Hematopoietic multipotent progenitor cell treated with erythropoietin and hydrocortisone succinate and interleukin-3 and kit ligand, for 17 days (in vitro differentiated cells): ENCODE measurements at places on chromosomes 11 and 22.
A peak's percentile ranks its signal among the peaks of the same experiment; 100 is the strongest.

DNA sequence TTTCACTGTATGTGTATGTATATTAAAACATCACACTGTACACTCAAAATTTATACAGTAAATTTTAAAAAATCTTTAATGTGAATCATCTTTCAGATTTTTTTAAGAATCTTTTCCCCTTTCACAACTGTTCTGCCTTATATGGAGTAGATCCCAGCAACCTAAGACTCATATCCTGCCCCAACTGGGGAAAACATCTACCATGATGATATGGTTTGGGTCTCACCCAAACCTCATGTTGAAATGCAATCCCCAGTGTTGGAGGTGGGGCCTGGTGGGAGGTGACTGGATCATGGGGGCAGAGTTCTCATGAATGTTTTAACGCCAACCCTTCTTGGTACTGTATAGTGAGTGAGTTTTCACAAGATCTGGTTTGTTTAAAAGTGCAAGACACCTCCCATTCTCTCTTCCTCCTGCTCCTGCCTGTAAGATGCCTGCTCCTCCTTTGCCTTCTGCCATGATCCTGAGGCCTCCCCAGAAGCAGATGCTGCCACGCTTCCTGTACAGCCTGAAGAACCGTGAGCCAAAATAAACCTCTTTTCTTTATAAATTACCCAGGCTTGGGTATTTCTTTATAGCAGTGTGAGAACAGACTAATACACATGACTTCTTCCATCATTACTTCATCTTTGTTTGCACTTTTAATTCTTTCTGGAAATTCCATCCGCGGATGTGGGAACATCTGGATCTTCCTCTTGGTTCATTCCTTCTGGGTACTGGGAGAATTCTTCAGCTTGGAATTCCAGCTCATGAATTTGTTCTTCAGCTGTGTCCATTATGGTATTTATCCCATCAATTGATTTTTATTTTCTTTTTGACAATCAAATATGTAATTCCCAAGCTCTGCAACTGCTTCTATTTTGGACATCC lies 36.9 kb downstream of the LINC01488 start:
- no peak for DNase-seq

DNA sequence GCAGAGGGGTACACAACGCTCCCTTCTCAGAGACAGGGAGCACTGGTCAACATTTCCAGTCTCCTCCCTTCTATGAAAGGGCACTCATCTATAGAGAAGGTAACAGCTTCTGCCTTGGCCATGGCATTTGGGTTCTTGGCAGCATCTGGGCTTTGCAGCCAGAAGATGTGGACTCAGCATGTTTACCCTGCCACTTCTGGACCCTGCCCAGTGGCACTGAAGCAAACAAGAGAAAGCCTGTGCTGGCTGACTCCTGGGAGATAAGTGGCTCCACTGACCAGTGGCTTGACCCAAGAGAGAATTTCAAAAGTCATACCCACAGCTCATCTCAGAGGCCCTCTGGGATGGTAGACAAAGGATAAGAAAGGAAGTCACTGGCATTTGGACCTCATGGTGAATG lies 8.0 kb downstream of the CSNK2A3 start:
- DNase-seq: no peak

GRCh38 chr11:127888386-127888785 lies 699.0 kb downstream of the ETS1 start:
- DNase-seq: no peak

DNA sequence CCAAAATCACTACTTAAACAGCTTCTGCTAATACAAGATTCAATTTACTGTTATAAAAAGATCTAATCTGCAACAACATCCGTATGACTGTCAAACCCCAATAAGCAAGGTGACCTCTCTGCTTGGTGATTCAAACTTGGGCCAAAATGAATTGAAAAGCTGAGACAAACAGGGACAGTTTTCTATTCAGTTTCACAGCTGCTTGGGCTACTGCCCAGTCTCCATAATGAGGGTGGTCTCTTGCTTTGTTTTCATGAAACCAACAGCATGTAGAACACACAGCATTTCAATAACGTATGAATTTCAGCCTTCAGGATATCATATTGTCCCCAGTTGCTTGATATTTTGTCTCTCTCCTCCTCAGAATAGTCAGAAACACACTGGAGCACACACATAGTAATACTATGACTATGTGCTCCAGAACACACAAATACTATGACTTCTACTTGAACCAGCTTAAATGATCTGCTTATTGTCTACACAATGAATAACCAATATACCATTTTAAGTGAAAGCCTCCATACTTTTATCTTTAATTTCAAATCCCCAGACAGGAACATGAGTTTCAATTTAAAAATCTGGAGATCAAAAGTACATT lies 285.0 kb downstream of the TTC28 start:
- no peak for DNase-seq

DNA sequence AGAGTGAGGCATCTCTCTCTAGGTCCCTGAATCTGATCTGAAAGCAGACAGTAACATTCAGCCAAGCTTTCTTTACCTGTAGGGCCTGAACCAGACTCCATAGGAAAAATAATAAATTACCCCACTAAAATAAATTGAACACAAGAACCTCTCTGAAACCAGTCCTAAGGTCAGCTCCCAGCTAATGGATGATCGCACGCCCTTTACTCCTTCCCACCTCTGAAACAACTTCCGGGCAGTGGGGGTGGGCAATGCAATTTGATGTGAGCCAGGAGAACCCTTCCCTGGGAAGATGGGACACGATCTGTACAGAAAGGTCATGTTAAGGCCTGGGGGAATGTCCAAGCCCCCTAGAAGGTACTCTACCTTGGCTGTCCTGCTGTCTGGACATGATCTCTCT lies 71.2 kb downstream of the MICAL3 start:
- DNase-seq: no peak

GRCh38 chr22:49431551-49431950 lies 396.1 kb downstream of the BRD1 start:
- DNase-seq: no peak

- no peak for DNase-seq
Measured at GRCh38 chr11:17185938-17186337, 21.8 kb downstream of the PIK3C2A start.

DNA sequence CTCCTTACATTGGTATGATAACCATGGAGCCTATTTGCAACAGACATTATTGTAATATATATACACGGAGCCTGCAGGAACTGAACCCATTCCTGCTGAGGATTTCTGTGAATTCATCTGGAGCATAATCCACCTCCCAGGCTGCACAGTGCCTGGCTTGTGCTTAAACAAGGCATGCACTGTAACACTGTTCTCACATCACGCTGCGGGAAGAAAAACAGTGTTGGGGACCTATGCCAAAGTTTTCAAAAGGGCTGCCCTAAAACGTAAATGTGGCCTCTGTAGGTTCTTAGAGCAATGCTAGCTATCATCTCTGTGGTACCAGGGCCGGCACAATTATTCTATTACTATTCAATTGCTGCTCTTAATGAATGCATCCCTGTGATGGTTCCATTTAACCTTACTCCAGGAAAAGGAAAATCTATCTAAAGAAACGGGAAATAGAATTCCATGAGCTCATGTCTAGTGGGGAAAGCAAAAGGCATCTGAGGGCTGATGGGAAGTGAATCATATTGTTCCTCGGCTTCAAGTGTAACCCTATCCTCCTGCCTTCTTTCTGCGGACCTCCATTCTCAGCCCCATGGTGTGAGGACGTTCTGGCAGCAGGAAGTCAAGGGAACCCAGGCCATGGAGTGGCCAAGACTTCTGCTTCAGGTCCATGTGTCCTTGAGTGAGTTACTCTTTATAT lies 525.5 kb downstream of the SOX6 start:
- no peak for DNase-seq

DNA sequence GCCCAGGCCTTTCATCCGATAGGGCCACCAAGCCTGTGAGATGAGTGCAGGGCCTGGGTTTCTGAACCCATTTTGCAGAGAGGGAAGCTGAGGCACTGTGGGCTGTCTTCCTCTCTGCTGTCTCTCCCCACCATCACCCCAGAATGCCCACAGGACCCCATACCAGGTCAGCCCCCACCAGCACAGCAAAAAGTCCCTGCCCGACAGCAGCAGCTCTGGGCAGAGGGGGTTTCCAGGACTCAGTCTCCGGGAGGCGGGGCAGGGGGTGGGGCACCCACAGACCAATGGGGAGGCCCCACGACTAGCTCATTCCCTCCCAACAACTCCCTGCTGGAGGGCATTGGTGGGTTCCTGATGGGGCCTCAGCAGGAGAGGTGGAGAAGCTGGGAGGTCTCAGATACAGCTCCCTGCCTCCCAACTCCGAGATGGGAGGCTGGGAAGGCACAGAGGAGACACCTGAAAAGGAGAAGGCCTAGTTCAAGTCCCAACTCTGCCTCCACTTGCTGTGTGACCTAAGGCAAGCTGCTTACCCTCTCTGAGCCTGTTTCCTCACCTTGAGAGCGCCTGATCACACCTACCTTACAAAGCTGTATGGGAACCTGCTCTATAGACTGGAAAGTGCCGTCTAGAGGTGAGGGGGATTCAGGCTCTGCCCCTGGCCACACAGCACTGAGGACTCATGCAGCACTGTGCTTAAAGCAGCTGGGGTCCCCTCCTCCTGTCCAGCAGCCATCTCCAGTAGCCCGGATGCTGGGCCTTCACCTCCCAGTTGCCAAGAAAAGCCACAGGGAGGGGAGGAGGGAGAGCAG lies 3.5 kb downstream of the CBX7 start:
- DNase-seq: peak; percentile 79

DNA sequence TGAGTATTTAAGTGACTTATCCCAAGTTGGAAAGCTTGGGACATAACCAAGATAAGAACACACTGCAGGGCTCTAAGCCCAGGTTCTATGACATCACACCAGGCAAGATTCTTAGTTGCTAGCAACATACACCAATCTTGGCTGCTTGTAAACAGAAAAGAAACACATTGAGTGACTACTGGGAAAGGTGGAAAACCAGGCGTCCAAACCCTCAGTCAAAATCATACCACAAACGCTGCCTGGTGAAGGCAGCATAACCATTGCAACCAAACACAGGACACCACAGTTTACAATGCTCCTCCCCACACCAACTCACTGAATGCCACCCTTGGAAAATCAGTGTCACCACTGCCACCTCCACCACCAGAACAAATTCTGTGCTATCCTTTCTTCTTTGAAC lies 379.9 kb downstream of the TTC28 start:
- no peak for DNase-seq

DNA sequence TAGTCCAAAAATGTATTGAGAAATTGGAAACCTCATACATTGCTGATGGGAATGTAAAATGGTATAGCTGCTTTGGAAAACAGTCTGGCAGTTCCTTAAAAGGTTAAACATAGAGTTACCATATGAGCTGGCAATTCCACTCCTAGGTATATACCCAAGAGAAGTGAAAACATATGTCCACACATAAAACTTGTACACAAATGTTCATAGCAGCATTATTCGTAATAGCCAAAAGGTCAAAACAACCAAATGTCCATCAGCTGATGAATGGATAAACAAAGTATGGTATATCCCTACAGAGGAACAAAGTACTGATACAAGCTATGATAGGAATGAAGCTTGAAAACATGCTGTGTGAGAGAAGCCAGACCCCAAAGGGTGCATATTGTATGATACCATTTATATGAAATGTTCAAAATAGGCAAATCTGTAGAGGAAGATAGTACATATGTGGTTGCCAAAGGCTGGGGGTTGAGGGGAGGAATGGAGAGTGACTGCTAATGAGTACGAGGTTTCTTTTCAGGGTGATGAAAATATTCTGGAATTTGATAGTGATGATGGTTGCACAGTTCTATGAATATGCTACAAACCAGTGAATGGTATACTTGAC lies 85.8 kb downstream of the ZBTB16 start:
- DNase-seq: no peak

GRCh38 chr22:37362621-37363020 lies 64.7 kb downstream of the ELFN2 start:
- DNase-seq: no peak

- no peak for DNase-seq
Measured at GRCh38 chr11:26743622-26744021, 21.8 kb upstream of the SLC5A12 start.

DNA sequence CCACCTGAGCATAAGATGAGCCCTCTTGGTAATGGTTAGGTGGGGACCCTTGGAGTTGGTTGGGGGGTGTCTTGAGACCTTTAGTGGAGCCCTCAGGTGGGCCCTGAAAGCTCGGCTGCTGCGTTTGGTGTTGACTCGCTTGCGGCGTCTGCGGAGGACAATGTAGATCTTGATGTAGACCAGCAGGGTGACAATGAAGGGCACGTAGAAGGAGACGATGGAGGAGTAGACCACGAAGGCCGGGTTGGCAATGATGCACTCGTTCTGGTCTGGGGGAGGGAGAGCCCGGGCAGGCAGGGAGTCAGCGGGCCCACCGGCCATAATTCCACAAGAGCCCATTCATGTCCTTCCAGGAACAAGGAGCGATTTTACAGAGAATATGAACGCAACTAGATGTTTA lies 27.8 kb downstream of the ANKK1 start:
- no peak for DNase-seq
